ENCODE measurements at places on chromosomes 1 and 21. TPM values are rescaled to one million over a fixed set of nuclear protein-coding genes. Genes with fewer than 3 reads are reported as not detected.
A peak's percentile ranks its signal among the peaks of the same experiment; 100 is the strongest.

DNA sequence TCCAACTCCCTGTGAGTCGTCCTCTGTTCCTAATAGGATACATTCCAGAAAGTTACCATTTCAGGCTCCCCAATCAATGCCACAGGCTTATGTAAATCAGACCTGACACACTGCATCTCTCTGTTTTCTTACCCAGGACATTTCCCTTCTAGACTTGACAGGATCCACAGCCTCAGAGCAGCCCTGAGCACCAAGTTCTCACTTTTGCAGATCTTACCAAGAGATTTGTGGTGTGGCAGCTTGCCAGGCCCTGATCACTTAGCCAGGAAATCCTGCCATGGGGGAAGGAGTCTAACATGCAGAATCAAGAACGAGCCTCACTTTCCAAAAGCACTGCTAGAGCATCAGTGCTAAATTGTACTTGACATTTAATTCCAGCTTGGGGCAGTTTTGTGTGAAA is 202.9 kb downstream of the TBX15 start:
- H3K4me1 ChIP-seq = no peaks in the 10 kb centered on the region
- no peaks in the 10 kb centered on the region for H3K27me3 ChIP-seq
- no peak for DNase-seq
- H3K4me3 ChIP-seq = no peak overlapping the region

MPL gene
- not detected for total RNA-seq

CFH gene
- 739 TPM for total RNA-seq

KRTAP15-1 gene
- total RNA-seq = not detected

GRCh38 chr1:17229379-17229778 is 19.5 kb upstream of the PADI3 start:
- no peak overlapping the region for H3K27ac ChIP-seq
- H3K4me3 ChIP-seq = no peak overlapping the region
- H3K27me3 ChIP-seq = no peaks in the 10 kb centered on the region

DNA sequence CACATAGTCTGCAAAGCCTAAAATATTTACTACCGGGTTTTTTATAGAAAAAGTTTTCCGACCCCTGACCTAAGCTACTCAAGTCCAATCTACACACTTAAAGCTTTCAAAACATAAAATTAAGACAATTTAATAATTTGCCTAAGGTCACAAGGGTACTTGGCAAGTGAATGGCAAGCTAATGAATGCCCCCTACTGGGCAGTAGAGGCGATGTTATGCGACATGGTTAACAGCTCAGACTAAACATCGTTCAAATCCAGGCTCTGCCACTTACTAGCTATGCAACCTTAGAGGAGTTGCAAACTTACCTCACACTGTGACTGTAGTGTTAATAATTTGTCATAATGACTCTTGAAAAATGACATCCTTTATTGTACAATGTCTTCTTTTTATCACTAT is 317.2 kb upstream of the NFIA start:
- peaks cover 1% of the 10 kb centered on the region for H3K4me1 ChIP-seq
- H3K27me3 ChIP-seq = peaks cover 3% of the 10 kb centered on the region
- no peaks in the 10 kb centered on the region for H3K36me3 ChIP-seq

DNA sequence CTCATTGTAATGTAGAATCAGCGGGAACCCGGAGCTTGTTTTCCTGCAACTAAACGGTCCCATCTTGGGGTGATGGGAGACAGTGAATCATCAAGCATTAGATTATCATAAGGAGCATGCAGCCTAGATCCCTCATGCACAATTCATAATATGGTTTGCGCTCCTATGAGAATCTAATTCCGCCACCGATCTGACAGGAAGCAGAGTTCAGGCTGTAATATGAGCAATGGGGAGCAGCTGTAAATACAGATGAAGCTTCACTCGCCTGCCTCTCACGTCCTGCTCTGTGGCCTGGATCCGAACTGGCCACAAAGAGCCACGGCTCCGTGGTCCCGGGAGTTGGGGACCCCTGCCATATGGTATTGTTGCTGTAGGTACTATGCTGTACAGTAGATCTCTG is 1.6 kb downstream of the IFI44 start:
- H3K27me3 ChIP-seq = no peaks in the 10 kb centered on the region
- peak overlapping the region; percentile 4 for H3K27ac ChIP-seq
- H3K4me1 ChIP-seq = peaks cover 11% of the 10 kb centered on the region
- DNase-seq = no peak

TAF12 gene
- 14.2 TPM for total RNA-seq

S100A7 gene
- not detected for total RNA-seq

GRCh38 chr1:218985424-218985984 is 188.2 kb upstream of the LYPLAL1 start:
- no peaks in the 10 kb centered on the region for H3K4me1 ChIP-seq
- DNase-seq = no peak
- H3K27me3 ChIP-seq = no peaks in the 10 kb centered on the region
- no peak overlapping the region for H3K27ac ChIP-seq
